ENCODE measurements at places on chromosomes 13 and 19.

DNA sequence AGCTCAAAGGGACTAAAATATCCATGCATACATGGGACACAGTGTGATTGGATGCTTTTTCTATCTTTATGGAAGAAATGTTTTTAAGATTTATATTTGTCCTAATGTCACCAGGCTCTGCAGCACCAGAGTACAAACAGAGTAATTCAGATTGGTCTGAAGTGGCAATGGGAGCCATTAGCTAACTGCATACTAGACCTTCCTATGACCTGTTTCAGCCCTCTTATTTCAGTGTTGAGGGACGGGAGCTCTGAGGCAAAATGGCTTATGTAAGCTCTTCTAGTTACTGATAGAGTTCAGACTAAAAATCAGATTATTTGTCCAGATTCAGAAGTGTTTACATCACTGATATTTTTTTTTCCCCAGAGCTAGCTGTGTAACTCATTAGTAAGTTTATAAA, 4.9 kb downstream of the SLAIN1 start:
- no peak for DNase-seq

- DNase-seq, result no peak
These were observed 163.5 kb upstream of the SPRY2 start for GRCh38 chr13:80504453-80504852.

GRCh38 chr13:46405457-46405856, 18.4 kb upstream of the RUBCNL start:
- DNase-seq, result no peak

- no peak for DNase-seq
These were observed 135.8 kb downstream of the SHISA2 start for GRCh38 chr13:25915840-25916518.

- DNase-seq, result no peak
These were observed 5.1 kb upstream of the RETN start for GRCh38 chr19:7663706-7664105.

Data from M059J (cell line).